ENCODE measurements at places on chromosomes 6 and 20.

- DNase-seq = no peak
Measured at GRCh38 chr6:142822383-142822782, 122.6 kb downstream of the HIVEP2 start.

DNA sequence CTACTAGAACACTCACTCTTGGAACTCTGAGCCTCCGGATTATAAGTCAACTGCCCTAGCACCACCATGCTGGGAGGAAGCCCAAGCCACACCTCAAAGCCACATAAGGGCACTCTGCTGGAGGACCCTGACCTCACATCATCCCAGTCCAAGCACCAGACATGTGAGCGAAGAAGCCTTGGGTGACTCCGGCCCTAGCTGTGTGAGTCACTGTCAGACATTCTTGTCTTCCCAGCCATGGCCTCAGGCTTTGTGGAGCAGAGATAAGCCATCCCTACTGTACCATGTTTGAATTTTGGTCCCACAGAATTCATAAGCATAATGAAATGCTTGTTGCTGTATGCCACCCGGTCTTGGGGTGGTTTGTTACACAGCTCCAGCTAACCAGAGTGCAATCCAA is 247.7 kb downstream of the SOD2 start:
- DNase-seq = no peak

- no peak for DNase-seq
Measured at GRCh38 chr6:100663219-100663863, 198.6 kb upstream of the SIM1 start.

- DNase-seq = no peak
Measured at GRCh38 chr6:36853325-36853724, 14.1 kb upstream of the CPNE5 start.

GRCh38 chr20:41299899-41300298 is 17.6 kb downstream of the ZHX3 start:
- DNase-seq = no peak

GRCh38 chr6:98894810-98895209 is 52.9 kb downstream of the FBXL4 start:
- no peak for DNase-seq

DNA sequence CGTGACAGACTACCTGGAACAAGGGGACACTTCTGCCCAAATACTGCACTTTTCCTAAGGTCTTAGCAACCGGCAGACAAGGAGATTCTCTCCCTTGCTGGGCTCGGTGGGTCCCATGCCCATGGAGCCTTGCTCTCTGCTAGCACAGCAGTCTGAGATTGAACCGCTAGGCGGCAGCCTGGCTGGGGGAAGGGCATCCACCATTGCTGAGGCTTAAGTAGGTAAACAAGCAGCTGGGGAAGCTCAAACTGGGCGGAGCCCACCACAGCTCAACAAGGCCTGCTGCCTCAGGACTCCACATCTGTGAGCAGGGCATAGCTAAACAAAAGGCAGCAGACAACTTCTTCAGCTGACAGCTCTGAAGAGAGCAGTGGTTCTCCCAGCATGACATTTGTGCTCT is 87.8 kb upstream of the ASCC3 start:
- DNase-seq = no peak

- DNase-seq = no peak
Measured at GRCh38 chr6:84332139-84333034, 104.9 kb upstream of the CEP162 start.

GRCh38 chr6:128358244-128358776 is 162.1 kb downstream of the PTPRK start:
- DNase-seq = no peak

- no peak for DNase-seq
Measured at GRCh38 chr6:35018746-35019145, 122.4 kb downstream of the TCP11 start.

- DNase-seq = no peak
Measured at GRCh38 chr6:126821706-126822105, 296.8 kb upstream of the RSPO3 start.

GRCh38 chr6:130376936-130377335 is 11.1 kb downstream of the TMEM200A start:
- no peak for DNase-seq

- DNase-seq = no peak
Measured at GRCh38 chr20:15658295-15658694, 915.0 kb downstream of the KIF16B start.

- DNase-seq = peak; percentile 14
Measured at GRCh38 chr6:111478749-111479148, 4.3 kb downstream of the REV3L start.

DNA sequence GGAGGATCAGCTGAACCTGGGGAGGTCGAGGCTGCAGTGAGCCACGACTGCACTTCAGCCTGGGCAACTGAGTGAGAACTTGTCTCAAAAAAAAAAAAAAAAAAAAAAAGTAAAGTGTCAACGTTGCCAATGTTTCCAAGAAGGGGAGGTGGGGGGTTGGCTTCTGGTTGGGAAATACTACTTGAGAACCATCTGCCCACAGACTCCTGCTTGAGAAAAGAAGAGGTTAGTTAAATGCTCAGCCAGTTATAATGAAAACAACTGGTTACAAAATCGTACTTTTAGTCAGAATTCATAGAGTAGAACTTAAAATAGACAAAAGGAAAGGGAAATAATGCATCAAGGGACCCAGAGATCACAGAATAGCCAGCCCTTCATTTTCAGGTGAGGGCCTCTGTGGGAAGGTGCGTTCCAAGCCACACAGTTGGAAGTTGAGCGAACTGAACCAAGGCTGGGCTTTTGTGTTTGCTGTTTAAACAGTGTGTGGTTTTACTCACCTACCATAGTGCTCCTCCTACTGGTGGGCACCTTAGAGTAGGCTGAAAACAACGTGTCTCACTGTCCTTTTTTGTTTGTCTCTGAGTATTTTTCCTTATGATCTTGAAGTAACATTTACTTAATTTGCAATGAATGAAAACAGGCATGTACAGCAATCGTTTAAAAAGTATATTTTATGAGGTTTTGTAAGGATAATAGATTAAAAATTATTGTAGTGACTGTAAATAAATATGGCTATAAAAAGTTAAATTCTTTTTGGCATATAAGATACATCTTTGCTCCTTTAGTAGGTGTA is 200.7 kb downstream of the BCAS1 start:
- peak; percentile 55 for DNase-seq

- no peak for DNase-seq
Measured at GRCh38 chr6:137570393-137570792, 76.2 kb upstream of the OLIG3 start.

DNA sequence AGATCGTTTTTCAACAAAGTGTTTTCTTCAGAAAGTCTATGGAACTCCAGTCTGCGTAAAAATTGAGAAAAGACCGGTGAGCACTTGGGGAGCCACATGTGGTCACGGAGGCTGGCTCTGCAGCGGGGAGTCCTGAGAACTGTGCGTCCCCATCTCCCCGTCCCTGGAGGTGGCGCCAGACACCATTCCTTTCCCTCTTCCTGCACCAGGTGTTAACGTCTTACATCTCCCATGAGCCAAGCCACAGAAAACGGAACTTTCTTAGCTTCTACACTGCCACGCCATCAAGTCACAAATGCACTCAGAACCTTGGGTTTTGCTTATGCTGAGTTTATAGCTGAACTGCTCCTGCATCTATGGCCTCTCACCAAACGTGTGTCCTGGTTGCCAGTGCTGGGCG is 62.6 kb downstream of the GINS1 start:
- no peak for DNase-seq

- no peak for DNase-seq
Measured at GRCh38 chr6:169312658-169313346, 59.2 kb upstream of the THBS2 start.

GRCh38 chr6:51913265-51913664 is 174.1 kb downstream of the PKHD1 start:
- DNase-seq = no peak

GRCh38 chr6:139882977-139883728 is 508.7 kb upstream of the CITED2 start:
- DNase-seq = no peak

GRCh38 chr6:111537528-111537920 is 54.5 kb upstream of the REV3L start:
- no peak for DNase-seq

DNA sequence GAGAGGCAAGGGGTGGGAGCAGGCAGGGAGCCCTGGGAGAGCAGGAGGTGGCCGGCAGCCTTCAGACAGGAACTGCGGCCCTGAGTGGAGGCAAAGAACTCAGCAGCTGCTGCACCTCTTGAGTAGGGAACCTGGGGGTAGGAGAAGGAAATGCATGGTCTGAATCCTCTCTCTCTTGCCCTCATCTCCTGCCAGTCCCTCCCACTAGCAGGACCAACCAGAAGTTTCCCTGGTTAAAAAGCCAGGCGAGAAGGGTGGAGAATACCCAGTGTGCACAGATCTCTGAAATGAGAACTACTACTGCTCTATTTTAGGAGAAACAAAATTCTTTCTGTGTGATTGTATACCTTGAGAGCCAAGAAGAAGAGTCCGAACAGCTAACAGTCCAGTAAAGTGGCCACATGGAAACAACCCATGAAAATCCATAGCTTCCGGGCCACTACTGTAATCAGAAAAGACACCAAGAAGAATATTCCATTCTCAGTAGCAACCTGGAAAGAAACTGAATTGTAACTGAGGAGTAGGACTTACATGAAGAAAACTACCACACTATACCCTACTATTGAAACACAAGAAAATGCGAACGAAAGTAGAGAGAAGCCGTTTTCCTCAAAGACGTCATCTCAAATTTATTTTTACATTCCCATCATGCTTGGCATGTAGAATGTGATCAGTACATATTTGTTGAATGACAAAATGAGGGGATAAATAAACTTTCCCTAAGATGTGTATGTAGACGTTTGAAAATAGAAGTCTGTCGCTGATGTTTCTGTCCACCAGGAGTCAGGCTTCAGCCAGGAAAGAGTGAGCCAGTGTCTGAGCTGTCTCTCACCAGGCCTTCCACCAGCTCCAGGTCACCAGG is 25.6 kb downstream of the WRNIP1 start:
- peak; percentile 30 for DNase-seq

- no peak for DNase-seq
Measured at GRCh38 chr6:72412709-72413044, 209.2 kb upstream of the KCNQ5 start.

DNA sequence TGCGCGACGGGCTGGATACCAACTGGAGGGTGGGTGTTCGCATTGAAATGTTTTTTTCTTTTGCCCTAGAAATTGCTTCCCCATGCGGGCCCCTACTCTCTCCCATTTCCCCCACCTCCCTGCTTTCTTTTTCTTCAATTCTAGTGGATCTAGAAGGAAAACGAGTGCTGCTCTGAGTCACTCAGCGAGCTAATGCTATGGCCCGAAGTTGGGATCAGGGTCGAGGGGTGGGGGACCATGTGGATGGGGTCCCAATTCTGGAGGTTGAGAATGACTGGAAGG is 71.5 kb downstream of the SOX4 start:
- DNase-seq = no peak

- no peak for DNase-seq
Measured at GRCh38 chr6:166673309-166673708, 46.3 kb upstream of the RPS6KA2 start.

DNA sequence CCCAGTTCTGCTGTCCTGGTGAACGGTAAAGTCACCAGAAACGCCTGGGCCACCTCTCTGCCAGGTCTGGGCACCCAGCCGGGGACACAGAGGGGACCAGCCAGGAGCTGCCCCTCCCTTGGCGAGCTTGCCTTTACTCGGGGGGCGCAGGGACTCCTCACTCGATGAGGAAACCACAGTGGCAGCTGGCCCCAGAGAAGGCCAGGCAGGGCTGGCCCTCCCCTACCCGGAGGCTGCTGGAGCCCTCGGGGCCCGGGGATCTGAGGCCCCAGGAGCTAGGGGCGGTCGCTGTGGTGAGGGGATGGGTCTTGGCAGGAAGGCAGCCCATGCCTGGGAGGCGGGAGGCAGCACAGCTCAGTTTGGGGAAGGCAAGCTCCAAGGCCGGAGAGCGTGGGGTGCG is 80.4 kb upstream of the SLCO4A1 start:
- no peak for DNase-seq

DNA sequence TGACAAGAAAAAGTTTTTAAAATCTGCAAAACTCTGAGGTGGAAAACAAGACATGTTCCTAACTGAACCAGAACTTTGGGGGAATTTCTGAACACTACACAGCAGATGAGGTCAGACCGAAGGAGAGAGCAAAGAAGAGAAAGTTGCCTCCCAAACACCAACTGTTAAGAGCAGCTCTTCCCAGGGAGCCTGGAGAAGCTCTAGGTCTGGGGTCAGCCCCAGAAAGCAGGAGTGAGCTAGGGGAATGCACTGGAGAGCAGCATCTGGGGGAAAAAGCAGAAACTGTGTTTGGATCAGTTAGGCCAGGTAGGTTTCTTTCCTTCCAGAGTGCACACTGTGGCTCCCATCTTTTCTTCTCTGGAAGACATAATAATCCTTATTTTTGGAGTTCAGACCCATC is 41.3 kb downstream of the FKBP5 start:
- DNase-seq = no peak

DNA sequence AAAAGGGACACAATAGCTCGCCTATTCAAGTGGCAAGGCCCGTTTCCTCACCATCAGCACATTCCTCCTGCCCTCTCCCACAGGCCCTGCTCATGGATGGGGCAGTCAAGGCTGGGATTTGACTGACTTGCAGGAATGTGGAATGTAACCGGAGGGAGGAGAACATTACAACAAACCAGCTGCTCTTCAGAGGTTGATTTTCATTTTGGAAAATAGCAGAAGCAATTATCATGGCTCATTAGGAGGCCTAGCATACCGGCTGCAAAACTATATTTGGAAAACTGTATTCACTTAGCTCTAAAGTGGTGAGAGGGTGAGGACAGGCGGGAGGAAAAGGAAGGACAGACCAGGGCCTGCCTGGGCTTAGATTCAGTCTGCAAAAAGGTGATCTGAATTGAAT is 283.7 kb downstream of the CD83 start:
- DNase-seq = no peak

GRCh38 chr6:98833307-98834059 is 891 bp upstream of the POU3F2 start:
- peak; percentile 60 for DNase-seq

DNA sequence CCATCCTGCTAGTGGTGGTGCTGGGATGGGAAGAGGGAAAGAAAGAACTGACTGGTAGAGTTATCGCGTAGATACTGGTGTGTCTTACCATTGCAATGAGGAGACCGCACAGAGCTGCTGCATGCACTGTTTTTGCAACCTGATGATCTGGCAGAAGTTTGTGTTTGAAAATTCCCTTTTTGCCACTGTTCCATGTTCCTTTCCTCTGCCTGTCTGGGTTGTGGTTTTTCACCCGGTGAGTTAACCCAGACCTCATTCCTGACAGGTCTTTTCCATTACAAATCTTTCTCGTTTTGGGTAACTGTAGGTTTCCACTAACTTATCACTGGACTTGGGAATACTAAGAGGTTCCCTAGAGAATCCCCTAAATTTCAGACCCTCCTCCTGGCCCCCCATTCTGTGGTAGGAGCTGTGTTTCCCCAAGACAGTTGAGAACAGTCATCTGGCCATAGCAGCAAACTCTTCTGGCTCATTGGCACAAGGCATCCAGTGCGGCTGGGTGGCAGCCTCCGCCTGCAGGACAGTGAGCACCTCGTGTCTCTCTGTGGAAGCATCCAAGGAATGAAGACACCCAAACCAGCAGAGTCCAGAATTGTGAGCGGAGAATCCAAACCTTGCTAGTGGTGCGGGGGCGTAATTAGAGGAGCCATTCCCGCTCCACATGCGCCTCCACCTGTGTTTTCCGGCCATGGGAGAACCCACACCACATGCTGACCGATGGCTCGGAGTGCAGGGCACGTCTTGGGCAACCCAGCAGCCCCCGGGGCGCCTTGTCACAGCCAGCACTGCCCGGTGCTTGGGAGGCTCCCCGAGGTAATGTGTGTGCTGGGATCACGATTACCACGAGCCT is 32.8 kb downstream of the ERMARD start:
- no peak for DNase-seq
